ENCODE measurements at places on chromosomes 16 and 17.

- no peak for DNase-seq
Observed at GRCh38 chr17:39706921-39707337, 7.1 kb downstream of the ERBB2 start.

GRCh38 chr17:17560975-17561374 is 30.5 kb downstream of the PEMT start:
- DNase-seq: no peak

DNA sequence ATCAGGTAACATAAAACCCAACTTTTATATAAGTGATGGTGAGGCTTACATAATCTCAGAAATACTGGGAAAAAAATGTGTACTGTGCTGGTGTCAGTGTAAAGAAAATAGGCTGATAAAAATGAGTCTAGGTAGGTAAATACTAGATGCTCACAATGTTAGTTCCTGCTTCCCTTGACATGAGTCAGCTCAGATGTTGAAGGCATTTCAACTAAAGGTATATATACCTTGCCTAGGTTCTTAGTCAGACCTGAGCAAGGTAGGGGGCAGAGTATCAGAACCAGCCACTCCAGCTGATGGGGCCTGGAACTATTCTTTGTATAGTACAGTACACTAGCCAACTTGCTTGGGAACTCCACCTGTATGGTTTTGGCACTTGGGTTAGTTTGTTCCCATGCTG is 51.0 kb upstream of the CA10 start:
- DNase-seq: no peak

- no peak for DNase-seq
Observed at GRCh38 chr16:2743007-2743810, 9.2 kb upstream of the SRRM2 start.

- DNase-seq: no peak
Observed at GRCh38 chr17:74527756-74528155, 3.5 kb downstream of the CD300LB start.

DNA sequence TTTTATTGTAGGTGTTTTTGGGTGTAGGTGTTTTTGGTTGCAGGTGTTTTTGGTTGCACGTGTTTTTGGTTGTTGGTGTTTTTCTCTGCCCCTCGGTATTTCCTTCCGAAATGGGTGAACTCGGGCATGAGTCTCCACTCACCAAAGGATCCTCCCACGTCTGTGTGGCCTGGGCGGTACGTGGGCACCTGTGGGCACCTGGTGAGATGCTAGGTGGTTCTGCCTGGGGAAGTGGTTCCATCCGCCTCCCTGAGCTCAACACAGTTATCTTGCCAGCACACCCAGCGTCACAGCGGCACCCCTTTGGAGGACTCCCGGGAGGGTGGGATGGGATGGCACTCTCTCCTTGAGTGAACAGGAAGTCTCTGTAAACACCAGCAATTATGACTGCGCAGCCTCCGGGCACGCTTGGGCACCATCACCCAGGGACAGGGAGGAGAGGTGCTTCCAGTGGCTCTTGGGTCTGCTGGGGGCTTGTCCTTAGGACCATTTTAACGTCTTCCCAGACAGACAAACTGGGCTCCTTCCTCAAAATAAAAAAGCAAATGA is 29.8 kb downstream of the COX4I1 start:
- no peak for DNase-seq

DNA sequence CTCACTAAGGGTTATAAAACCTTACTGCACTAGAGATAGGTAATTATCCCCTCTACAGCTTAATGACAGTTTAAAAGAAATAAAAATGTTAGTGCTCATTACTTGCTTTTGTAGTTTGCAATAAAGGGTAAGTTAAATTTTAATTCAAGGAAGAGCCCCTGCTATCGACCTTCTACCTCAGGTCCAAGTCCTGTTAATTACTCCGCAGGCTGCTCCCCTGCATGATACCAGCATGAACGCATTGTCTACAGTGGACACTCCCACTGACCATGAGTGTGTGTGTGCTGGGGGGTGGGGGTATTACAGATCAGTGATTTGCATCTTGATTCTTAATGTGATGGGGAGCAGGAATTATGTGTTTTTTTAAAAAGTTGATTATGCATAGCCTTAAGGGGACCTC is 103.1 kb downstream of the AATF start:
- DNase-seq: no peak

DNA sequence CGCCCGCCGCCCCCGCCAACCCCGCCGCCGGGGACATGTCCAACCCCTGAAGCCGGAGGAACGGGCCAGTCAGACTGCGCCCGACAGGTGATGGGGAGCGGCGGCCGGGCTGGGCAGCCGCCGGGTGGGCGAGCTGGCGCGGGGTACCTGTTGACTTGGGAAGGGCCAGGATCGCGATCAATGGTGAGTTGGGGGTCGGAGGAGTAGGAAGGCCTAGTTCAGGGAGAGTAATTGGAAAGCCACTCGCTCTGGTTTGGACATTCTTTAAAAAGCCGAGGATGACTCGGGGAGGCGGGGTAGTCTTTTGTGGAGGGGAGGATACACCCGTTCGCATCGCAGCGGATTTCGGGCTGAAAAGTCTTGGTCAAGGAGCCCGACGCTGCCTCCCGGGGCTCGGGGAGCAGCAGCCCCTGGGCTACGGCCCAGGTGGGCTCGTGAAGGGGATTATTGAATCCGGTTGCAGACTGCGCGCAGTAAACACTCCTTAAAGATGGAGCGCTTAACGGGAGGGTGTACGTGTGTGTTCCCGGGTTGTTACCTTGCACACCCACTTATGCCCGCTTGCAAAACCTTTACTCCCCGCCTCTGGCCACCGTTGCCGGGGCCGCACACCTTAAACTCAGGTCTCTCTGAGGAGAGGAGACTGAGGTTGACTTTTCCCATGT is 123.8 kb downstream of the GOSR1 start:
- DNase-seq: no peak

DNA sequence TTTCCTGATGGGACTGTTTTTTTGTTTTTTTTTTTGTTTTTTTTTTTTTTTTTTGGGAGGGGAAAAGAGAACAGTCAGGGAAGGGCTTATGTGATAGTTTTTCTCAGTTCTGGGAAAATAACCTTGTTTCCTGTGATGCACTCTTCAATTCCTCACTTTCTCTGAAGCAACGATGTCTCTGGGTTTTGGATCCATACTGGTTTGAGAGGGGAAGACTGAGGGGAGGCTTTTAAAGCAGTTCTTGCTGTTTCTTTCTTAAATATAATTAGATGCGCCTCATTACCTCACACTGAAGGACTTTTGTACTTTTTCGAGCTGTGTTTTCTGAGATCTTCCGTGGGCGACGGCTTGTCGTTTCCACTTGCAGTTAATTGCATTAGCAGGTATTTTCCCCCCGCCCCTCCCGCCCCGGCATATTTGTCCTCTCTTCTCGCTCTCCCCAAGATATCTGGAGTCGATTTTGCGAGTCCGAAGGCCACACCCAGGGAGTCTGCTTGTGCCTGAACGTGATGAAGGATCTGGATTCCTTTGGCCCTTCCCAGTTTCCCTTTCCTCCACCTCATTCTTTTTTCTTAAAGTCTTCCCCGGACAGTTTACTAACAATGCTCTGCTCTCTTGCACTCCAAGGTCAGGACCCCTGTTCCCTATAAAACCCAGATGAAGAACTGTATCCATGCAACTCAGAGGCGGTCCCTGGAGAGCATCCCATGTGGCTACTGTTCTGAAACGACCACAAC is 125.2 kb upstream of the ZFHX3 start:
- no peak for DNase-seq

GRCh38 chr16:59743504-59743903 is 1009.4 kb upstream of the GOT2 start:
- DNase-seq: no peak

- no peak for DNase-seq
Observed at GRCh38 chr17:51479303-51479702, 219.0 kb downstream of the UTP18 start.

- DNase-seq: no peak
Observed at GRCh38 chr17:80955671-80956280, 35.9 kb upstream of the CHMP6 start.

DNA sequence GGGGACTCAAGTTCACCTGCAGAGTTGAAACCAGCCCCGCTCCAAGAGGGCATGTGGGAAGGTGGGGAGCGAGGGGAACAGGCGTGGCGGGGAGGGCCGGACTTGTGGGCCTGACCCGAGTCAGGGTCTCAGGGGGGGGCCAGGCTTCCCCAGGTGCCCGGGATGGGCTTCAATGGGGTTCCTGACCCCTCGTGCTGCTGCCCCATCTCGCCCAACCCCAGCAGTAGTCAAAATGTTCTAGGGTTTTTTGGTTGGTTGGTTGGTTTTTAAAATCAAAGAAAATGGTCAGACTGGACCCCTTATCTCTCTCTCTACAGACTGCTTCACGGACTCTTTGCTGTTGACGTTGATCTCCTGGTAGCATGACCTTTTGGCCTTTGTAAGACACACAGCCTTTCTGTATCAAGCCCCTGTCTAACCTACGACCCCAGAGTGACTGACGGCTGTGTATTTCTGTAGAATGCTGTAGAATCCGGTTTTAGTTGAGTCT is 69.5 kb downstream of the AMFR start:
- no peak for DNase-seq

DNA sequence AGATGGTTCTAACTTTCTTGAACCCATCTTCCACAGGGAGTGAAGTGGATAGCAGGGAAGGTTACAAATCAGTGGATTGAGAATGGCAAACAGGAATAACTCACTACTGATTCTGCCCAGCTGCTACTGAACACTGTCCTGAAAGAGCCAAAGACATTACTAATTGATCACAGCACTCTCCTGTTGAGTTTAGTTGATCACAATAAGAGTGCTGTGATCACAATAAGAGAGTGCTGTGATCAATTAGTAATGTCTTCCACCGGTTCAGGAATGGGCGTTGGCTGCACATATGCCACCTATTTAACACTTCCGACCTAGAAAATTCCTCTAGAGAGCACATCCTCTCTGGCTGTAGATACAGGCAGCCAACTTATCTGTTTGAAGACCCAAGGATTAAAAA is 11.4 kb downstream of the CFAP97D1 start:
- no peak for DNase-seq

DNA sequence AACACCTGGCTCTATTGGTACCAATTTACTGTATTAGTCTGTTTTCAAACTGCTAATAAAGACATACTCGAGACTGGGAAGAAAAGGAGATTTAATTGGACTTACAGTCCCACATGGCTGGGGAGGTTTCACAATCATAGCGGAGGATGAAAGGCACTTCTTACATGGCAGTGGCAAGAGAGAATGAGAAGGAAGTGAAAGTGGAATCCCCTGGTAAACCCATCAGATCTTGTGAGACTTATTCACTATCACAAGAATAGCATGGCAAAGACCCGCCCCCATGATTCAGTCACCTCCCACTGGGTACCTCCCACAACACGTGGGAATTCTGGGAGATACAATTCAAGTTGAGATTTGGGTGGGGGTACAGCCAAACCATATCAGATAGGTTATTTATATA is 22.6 kb upstream of the GOSR1 start:
- DNase-seq: no peak

DNA sequence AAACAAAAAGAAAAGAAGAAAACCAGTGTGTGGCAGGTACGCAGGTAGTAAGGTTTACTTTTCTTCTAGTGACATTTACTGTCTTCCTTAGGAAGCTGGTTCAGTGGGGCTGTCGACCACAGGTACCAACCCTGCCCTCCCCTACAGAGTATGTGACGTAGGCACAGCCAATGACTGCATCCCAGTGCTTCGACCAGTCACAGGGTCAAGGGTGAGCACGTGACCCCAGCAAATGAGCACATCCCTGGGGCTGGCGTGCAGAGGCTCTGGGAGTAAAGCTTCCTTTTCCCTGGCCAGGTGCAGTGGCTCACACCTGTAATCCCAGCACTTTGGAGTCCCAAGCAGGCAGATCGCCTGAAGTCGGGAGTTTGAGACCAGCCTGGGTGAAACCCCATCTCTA is 38.9 kb upstream of the PLCG2 start:
- DNase-seq: no peak

DNA sequence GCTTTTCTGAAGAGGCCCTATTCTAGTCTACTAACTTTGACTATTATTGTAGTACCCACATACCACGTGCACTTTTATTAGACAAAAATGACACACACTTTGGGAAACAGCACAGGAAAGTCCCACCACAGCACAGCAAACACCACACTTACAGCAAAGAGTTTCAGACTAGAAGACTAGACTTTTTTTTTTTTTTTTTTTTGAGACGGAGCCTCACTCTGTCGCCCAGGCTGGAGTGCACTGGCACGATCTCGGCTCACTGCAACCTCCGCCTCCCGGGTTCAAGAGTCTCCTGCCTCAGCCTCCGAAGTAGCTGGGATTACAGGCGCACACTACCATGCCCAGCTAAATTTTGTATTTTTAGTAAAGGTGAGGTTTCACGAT is 20.1 kb downstream of the YWHAE start:
- no peak for DNase-seq

DNA sequence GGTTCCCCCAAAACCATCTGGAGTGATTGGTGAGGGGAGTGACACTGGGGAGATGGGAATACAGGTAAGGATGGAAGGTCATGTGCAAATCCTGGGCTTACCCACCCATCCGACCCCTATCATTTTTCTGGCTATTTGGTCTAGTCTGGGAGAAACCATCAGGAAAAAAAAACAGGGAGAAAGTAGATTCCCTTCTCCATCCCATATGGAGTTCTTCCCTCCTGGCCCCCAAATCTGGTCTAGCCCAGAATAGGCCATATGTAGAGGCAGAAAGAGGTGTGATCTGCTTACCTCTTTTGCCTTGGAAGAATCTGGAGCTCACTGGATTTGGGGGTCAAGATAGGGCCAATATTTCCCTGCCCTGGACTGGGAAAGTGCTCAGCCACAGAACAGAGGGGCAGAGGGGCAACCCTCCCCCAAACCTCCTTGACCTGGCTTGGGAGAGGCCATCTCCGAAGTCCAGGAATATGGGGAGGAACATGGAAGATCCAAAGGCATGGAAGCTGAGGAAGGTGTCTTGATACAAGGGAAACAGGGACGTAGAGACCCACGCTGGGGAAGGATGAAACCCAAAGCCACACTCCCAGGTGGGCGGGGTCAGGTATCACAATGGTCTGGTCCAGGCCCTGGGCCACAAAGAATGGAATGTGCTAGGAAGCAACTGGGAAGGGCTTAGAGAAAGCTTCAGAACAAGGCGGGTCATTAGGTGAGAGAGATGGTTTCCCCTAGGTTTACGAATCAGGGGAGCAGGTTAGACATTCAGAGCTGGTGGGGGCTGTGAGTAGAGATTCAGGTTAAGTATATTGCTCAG is 16.2 kb downstream of the CHRNB1 start:
- no peak for DNase-seq

Data from CMK (cell line).